ENCODE measurements at places on chromosomes 2 and 18.

DNA sequence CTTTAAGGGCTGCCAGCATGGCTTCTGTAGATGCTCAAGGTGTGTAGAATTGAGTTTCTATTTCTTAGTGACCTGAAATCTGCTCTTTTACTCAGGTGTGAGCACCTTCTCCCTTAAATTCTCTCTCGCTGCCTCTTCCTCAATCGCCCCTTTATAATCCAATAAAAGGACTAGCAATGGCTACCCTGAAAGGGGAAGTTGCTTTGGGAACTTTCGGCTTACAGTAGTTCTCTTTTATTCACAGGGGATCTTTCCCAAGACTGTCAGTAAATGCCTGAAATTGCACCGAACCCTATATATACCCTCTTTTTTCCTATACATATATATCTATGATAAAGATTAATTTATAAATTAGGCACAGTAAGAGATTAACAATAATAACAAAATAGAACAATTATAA lies 121.8 kb downstream of the ACTR3 start:
- DNase-seq = no peak

- DNase-seq = no peak
Observed at GRCh38 chr2:26988058-26988860, 17.8 kb downstream of the MAPRE3 start.

DNA sequence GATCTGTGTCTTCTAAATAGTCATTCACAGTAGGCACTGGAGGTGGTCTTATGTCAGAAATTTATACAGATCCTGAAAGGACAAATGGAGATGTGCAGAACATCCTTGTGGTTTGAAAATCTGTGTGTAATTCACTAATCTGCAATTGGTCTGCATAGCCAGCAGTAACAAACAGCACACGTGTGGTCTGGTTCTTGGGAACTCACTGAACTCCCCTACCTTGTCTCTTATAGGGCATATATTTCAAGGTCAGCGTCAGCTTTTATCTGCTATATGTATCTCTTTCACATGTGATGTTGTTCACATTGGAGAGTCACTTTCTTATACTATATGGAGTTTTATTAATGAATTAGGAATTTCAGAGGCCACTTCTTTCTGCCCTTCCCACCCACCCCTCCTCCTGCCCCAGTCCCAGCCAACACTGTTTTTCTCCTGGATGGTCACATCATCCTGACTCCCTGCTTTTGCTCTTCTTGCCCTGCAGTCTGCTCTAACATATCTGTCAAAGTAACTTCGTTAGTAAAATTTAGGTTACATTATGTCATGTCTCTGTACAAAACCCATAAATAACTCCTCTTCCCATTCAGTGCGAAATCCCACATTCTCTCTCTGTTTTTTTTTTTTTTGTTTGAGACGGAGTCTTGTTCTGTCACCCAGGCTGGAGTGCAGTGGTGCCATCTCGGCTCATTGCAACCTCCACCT lies 35.4 kb upstream of the CABYR start:
- DNase-seq = no peak

DNA sequence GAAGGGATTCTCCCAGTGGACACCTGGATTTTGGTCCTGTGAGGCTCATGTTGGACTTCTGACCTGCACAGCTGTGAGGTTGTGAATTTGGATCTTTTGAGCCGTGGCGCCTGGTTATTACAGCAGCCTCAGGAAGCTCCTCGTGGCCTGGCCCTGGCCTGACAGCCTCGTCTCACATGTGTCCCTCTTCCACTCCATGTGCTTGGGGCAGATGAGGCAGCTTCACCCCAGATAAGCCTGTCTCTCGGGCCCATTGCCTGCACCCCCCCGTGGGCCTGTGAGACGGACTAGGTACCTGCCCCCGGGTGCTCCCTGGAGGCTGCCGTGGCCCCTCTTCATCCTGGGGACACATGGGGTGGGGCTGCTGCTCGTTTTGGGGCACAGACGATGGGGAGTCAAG lies 51.2 kb downstream of the CTDP1 start:
- DNase-seq = no peak

DNA sequence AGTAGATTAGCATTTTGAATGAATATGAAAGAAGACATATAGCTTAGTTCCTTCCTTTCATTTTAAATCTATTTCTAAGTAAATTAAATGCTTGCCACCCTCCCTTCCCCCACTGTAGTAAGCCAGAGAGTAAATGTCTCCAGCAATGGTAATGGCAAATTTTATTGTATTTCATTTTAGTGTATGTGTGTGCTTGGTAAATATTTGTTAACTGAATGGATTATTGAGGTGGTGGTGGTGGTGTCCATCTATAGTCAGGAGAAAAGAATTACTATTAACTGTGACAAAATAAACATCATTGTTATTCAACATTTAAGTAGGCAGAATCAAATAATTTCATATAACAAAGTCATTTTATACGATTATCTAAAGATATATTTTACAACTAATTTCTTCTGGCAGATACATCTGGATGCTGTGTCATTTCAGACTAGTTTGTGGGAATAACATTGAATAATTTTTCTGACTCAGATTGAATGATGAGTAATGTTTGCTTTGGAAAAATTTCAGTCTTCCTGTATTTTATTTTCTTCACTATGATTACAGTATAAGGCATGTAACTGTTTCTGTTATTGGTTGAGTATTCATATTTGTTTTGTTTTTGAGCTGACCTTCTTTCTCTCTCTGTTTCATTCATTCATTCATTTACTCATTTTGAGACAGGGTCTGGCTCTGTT lies 18.3 kb downstream of the ASXL3 start:
- DNase-seq = no peak

DNA sequence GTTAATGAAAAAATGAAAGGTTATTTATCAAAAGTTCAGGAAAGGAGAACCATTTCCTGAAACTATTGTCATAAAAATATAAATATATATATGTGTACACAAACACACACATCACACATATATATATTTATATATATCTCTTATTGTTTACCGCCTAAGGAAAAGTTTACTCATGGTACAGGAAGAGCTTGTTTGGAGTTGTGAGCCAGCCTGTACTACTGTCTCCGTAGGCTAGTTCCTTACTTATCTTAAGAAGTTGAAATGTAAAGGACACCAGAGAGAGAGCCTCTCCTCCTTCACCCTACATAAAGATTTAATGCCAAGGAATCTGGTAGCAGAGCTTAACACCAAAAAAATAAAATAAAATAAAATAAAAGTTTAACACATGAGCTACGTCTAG lies 19.6 kb downstream of the DSC1 start:
- DNase-seq = no peak
